ENCODE measurements at places on chromosomes 11 and 22. TPM values are rescaled to one million over a fixed set of nuclear protein-coding genes. Genes with fewer than 3 reads are reported as not detected.

DNA sequence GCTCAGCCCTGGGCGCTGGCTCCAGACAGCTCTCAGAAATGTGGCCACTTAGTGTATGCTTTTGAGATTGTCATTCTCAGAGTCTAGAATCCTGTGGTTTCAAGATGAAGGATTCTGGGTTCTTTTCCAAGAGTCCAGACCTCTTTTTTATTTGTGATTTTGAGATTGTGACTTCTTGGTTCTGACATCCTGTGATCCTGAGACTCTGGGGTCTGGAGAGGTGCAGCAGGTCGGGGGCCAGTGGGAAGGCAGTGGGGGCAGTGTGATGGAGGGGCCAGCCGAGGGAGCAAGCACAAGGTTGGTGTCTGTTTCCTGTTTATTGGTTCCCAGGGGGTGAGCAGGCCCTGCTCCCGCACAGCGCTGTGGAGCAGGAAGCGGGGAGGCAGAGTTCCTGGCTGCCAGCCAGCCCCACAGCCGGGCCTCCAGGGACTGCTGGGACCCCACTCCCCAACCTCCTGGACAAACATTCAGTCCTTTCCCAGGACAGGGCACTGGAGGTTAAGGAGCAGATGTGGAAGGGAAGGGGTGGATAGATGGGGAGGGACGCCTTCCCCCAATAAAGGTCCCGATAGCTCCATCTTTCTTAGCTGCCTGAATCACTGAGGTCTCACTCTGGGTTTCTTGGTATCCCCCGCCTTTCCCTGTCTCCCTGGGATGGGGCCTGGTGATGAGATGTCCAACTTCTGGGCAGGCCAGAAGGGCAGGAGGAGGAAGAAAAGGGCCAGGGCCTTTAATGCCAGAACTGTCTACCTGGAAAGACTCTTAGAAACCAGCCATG is 13.7 kb downstream of the ARHGEF17 start:
- DNase-seq, result peak; percentile 29

GRCh38 chr11:105491394-105491793 is 118.5 kb upstream of the GRIA4 start:
- no peak for DNase-seq

THAP7 gene
- 115 TPM for polyA plus RNA-seq

C1QTNF5 gene
- polyA plus RNA-seq, result 1.8 TPM

GRCh38 chr22:47148956-47149728 is 386.7 kb downstream of the TBC1D22A start:
- no peak for DNase-seq

DNA sequence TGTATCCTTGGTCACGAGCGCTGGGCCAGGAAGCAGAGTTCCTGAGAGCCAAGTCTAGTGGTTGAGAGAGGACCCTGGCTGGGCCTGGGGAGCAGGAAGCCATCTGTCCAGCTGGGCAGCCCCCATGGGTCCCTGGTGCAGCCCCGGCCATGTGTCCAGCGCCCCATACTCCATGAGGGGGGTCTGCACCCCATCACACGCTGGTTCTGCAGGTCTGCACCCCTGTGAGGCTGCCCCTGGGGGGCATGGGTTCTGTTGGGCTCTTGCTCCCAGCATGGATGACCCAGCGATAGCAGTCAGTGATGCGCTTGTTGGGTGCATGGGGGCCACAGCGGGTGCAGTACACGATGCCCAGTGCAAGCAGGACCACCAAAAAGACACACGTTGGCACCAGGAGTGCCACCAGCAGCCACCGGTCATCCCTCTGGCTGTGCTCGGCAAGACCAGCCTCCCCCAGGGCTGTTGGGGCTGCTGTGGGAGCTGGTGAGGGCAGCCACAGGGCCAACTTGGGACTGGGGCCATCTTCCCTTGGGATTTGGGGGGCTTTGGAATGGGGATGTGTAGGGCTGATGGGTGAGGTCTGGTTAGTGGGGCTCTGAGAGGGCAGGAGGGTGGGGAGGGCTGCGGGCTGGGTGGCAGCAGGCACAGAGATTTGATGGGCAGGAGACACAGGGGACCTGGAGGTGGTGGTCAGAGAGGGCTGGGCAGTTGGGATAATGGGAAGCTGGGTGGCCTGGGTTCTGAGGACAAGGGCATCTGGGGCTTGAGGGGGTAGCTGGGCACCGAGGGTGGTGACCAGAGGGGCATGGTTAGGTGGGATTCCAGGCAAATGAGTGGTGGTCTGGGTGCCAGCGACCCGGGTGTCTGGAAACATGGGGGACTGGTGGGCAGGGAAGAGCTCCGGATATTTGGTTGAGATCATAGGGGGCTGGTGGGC is 2.0 kb downstream of the CD248 start:
- DNase-seq, result no peak

CRYAB gene
- 77.8 TPM for polyA plus RNA-seq

MYO18B gene
- polyA plus RNA-seq, result 0.09 TPM

GRCh38 chr22:22210889-22211833 is 33.4 kb upstream of the VPREB1 start:
- DNase-seq, result no peak

DSCAML1 gene
- 0.40 TPM for polyA plus RNA-seq

DNA sequence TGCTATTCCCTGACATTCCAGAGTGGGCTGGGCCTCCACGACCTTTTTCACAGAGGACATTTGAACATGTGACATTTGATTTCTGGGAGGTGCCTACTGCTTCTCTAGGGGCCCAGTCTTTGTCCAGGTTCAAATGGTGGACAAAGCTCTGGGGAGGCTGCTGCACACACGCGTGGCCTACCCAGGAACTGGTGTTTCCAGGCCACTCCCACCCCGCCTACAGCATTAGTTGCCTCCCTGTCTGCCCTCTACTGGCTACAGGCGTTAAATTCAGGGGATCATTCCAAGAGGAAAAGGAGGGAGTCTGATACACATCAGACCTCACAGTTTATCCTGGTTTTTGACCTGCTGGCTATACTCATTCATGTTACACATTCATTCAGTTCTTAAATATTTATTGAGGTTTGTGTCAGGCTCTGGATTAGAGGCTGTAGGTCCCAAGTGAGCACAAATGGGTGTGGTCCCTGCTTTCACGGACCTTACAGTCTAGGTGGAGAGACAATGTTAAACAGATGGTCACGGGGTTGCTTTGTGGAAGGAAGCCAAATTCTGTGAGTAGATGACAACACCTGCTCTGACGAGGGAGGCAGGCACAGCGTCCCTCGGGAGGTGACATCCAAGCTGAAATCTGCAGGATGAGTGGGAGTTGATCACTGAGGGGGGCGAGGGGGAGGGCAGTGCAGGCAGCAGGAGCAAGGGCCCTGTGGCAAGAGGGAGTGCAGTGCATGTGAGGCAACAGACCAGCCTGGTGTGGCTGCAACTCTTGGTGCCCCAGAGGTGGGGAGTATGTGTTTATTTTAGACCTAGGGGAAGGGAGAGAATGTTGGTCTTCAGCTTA is 11.8 kb downstream of the TUB start:
- peak; percentile 81 for DNase-seq

OR10D3 gene
- polyA plus RNA-seq, result not detected

PRR33 gene
- 2.3 TPM for polyA plus RNA-seq

DNA sequence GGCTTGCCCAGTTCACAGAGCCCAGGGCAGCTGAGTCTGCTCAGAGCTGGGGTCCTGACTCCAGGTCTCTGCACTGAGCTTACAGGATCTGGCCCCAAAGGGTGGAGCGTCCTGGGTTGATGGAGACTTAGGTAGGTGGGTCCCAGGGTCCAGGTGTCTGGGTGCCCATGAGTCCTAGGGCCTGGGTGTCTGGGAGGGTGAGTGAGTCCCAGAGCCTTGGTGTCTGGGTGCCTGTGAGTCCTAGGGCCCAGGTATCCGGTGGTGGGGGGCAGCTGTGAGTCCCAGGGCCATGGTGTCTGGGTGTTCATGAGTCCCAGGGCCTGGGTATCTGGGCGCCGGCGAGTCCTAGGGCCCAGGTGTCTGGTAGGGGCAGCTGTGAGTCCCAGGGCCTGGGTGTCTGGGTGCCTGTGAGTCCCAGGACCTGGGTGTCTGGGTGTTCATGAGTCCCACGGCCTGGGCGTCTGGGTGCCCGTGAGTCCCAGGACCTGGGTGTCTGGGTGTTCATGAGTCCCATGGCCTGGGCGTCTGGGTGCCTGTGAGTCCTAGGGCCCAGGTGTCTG is 1505.6 kb downstream of the BRD1 start:
- DNase-seq, result no peak

- DNase-seq, result no peak
Measured at GRCh38 chr11:5364214-5364613, 12.9 kb downstream of the OR51B6 start.

- DNase-seq, result no peak
Measured at GRCh38 chr11:16774936-16775613, 36.6 kb downstream of the C11orf58 start.

GRCh38 chr11:111764621-111765020 is 1.6 kb downstream of the PPP2R1B start:
- DNase-seq, result no peak

SMTNL1 gene
- polyA plus RNA-seq, result not detected

OR5A1 gene
- not detected for polyA plus RNA-seq

- no peak for DNase-seq
Measured at GRCh38 chr11:108512708-108513107, 14.5 kb upstream of the POGLUT3 start.

DNA sequence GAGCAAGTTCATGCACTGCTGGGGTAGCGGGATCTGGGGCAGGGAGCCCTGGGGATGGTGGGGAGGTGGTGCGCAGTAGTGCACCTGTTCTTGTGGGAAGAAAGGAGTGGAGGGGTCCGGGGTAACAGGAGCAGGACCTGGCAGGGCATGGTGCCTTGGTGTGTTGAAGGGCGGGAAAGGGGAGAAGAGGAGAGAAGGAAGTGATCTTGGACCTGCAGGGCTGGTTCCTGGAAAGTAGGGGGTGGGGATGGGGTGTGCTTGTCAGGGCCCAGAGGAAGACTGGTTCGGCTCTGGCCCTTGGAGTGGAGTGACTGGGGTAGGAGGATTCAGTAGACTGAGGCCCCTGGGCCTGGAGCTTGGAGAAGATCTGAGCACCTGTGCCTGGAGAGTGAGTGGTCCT is 10.9 kb upstream of the CAPN5 start:
- no peak for DNase-seq

TSGA10IP gene
- polyA plus RNA-seq, result not detected

- DNase-seq, result no peak
Measured at GRCh38 chr11:3136546-3137455, 28.3 kb downstream of the OSBPL5 start.

- peak; percentile 30 for DNase-seq
Measured at GRCh38 chr11:6737872-6738466, 33.8 kb downstream of the OR2AG2 start.

GRCh38 chr11:13760115-13760514 is 91.6 kb downstream of the FAR1 start:
- no peak for DNase-seq

- no peak for DNase-seq
Measured at GRCh38 chr22:23212061-23213021, 32.0 kb downstream of the BCR start.

GRCh38 chr22:20433686-20434241 is 3.9 kb downstream of the SCARF2 start:
- DNase-seq, result no peak

OR2AG1 gene
- polyA plus RNA-seq, result not detected

DNA sequence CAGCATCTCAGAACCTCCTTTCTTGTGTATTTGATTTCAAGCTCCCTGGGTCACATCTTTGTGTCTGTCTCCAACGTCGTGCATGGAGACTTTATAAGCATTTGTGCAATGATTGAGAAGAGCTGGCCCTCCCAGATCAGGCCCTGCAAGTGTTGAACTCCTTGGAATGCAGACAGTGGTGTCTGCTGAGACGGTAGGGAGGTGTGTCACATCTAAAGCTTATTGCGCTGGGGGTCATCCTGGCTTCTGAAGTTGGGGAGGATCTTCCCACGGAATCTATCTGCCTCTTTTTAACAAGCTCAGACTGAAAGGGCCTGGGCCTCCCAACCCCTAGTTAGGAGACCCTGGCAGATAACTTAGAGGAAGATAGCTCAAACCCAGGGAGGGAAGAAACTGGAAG is 6.7 kb downstream of the APLNR start:
- no peak for DNase-seq

DNA sequence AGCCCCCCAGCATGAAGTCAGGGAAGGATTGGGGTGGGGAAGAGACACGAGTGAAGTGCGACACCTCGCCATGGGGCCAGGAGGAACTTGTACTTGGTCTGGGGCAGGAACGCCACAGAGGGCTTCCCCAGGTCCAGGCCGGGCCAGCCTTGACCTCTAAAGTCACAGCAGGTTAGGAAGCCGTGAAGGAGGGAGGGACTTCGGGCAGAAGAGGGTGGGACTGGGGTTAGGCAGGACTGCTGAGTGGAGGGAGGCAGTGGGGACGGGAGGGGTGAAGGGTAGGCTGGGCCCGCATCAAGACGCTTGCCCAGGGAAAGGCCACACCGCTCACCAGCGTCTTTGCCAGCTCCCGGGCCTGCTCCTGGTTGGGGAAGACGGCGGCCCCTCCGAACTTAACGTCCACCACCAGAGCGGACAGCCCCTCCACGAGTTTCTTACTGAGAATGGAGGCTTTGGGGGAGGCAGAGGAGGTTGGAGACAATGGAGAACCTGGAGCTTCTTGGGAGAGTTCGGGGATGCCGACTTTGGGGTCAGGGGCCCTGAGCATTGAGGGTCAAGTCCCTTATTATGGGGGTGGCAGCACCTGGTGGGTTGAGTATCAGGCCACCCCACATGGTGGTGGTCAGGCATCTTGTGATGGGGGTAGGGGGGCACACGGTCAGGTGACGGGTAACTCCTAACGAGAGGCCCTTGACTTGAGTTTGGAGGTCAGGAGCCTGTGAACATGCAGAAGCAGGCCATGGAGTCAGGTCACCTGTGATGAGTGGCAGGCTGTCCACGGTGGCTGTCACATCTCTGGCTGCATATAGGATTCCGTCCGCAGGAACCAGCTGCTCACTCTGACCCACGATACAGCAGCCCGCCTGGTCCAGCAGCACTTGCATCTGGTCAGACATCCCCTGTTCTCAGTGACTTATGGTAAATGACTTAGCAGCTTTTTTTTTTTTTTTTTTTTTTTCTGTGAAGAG is 1.7 kb upstream of the SCO2 start:
- peak; percentile 68 for DNase-seq

DNA sequence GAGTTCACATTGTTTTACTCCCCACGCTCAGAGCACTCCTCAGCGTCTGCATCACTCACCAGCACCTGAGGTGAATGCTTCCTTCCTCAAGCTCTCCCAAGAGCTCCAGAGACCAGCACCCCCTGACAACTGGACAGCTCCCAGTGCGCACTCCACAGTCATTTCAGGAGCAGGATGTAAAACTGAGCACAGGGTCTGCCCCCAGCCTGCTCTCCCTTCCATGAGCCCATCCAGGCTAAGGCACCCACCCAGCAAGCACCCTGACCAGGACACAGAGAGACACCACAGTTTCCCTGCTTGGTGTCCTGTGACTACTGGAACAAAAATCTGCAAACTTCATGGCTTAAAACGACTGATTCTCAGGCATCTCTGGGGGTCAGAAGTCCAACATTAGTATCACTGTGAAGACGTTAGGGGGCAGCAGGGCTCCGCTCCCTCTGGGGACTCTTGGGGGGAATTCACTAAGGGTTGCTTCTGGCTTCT is 3.3 kb downstream of the SCGB1D2 start:
- peak; percentile 21 for DNase-seq

- DNase-seq, result peak; percentile 23
Measured at GRCh38 chr11:2527621-2528291, 82.9 kb downstream of the KCNQ1 start.

NUDT8 gene
- 14.0 TPM for polyA plus RNA-seq

- no peak for DNase-seq
Measured at GRCh38 chr11:33211580-33211979, 45.6 kb upstream of the HIPK3 start.

Measured in adrenal gland (tissue), 19 donors.